Right ventricle myocardium inferior (tissue), 1 donor: ENCODE measurements at places on chromosomes 11 and 22.

- no peak for DNase-seq
Observed at GRCh38 chr11:132134322-132134721, 763.9 kb downstream of the NTM start.

DNA sequence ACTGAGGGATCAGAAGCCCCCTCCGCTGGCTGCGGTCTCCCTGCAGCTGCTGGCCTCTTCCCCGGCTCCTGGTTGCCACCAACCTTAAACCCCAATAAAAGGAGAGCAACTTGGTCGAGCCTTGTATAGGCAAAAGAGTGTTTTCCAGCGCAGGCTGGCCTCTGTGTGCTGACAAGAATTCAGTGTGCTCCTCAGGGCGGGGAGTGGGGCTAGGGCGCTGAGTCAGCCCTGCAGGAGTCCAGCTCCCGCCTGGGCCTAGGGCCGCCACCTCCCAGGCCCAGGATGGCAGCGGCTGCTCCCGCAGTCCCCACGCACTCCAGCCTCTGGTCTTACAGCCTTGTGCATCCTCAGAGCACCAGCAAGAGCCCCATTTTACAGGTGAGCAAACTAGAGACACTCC is at the start of gene SHISAL1:
Gene SHISAL1, minus strand, starts transcription at position 186 of the 400 bp plus-strand sequence. CDS start 12,006 bp downstream, outside the sequence.
- no peak for DNase-seq

DNA sequence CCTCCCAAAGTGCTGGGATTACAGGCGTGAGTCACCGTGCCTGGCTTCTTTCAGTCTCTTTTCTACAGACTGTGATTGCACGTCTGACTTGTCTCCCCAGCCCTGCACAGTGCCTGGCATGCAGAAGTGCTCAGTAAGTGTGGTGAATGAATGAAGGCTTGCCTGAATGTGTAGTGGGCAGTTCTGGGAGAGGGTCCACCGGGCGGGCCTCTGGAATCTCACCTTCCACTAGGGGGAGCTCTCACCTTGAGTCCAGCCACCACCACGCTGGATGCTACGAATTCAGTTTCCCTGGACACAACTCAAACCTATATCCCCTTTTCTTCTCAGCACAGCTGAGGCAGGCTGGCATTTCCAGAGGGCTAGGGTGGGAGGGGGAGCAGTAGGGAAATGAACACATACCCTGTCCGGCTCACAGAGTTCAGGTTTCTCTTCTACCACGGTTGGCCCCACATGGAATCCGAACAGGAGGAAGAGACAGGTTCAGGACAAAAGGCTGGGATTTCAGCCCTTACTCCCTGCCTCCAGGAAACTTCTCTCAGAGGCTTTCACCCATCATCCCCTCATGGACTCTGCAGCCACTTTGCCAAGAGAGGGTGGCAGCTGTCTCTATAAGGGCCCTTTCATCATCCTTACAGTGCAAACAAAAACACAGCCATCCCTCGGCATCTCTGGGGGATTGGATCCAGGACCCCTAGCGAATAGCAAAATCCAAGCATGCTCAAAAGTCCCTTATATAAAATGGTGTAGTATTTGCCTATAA is 86.8 kb downstream of the NECTIN1 start:
- peak; percentile 68 for DNase-seq

- no peak for DNase-seq
Observed at GRCh38 chr11:11568651-11569229, 53.1 kb downstream of the GALNT18 start.
